ENCODE measurements at places on chromosomes 4 and X.

GRCh38 chrX:129631849-129632248, 22.9 kb downstream of the APLN start:
- DNase-seq = no peak
- no peaks in the 10 kb centered on the region for H3K27me3 ChIP-seq
- no peaks in the 10 kb centered on the region for H3K4me1 ChIP-seq
- no peak overlapping the region for H3K4me3 ChIP-seq
- no peak overlapping the region for H3K27ac ChIP-seq

GRCh38 chr4:77861495-77861894, 1.1 kb upstream of the MRPL1 start:
- peak; percentile 46 for DNase-seq
- H3K4me1 ChIP-seq = peaks cover 89% of the 10 kb centered on the region
- H3K4me3 ChIP-seq = peak overlapping the region; percentile 97
- H3K36me3 ChIP-seq = peaks cover 14% of the 10 kb centered on the region
- peak overlapping the region; percentile 100 for H3K27ac ChIP-seq

- no peak for DNase-seq
- no peaks in the 10 kb centered on the region for H3K36me3 ChIP-seq
- no peaks in the 10 kb centered on the region for H3K27me3 ChIP-seq
- H3K4me1 ChIP-seq = no peaks in the 10 kb centered on the region
These were observed 340.9 kb upstream of the CTSO start for GRCh38 chr4:156294577-156294976.

- peak overlapping the region; percentile 62 for H3K4me3 ChIP-seq
- no peak overlapping the region for H3K27ac ChIP-seq
- peaks cover 3% of the 10 kb centered on the region for H3K36me3 ChIP-seq
- DNase-seq = peak; percentile 28
These were observed 674 bp downstream of the SH3D19 start for GRCh38 chr4:151324752-151325110.

- DNase-seq = no peak
- no peaks in the 10 kb centered on the region for H3K27me3 ChIP-seq
- peak overlapping the region; percentile 87 for H3K27ac ChIP-seq
- peaks cover 40% of the 10 kb centered on the region for H3K4me1 ChIP-seq
These were observed 427 bp downstream of the LAMTOR3 start for GRCh38 chr4:99893839-99894160.

- H3K27me3 ChIP-seq = no peaks in the 10 kb centered on the region
- H3K36me3 ChIP-seq = no peaks in the 10 kb centered on the region
- DNase-seq = no peak
- H3K27ac ChIP-seq = no peak overlapping the region
- no peaks in the 10 kb centered on the region for H3K4me1 ChIP-seq
- H3K4me3 ChIP-seq = no peak overlapping the region
These were observed 482.0 kb upstream of the TENM3 start for GRCh38 chr4:181761156-181761555.

DNA sequence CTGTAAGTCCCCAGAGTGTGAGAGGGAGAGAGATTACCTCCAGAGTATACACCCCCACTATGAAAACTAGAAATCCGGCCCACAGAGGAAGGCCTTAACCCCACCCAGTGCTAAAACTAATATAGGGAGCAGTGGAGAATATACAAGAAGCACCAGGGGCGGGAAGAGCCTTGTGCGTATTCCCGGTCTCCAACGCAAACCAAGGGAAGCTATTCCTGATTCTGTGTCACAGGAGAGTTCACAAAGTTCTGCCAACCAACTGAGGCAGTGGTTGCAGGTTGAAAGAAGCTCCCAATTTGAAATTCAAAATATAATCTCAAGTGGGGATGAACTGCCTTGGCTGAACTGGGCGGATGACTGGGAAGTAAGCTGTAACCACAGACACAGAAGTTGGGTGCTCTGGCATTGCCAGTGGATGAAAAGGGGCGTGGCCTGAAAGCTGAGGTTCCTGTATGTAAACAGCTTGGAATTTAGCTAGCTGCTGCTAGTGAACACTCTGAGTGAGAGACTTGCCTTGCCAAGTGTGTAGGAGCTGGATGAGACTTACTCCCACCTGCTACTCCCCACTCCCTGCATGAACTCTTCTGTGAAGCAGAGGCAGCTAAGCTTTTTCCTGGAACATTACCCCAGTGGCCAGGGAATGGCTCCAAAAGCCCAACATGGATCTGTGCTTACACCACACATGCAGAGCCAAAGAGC, 32.7 kb downstream of the ELF2 start:
- H3K4me3 ChIP-seq = no peak overlapping the region
- no peaks in the 10 kb centered on the region for H3K27me3 ChIP-seq

DNA sequence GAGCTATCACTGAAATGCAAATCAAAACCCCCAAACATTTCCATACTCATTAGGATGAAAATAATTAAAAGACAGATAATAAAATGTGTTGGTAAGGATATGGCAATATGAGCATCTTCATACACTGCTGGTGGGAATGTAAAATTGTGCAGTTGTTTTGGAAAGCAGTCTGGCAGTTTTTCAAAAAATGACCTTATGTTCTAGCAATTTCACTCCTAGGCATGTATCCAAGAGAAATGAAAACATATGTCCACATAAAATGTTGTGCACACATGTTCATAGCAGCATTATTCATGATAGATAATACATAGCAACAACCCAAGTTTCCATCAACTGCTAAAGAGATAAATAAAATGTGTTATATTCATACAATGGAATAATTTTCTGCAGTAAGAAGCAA, 14.8 kb upstream of the GPRASP2 start:
- no peak overlapping the region for H3K27ac ChIP-seq
- no peaks in the 10 kb centered on the region for H3K4me1 ChIP-seq
- H3K4me3 ChIP-seq = no peak overlapping the region
- H3K36me3 ChIP-seq = no peaks in the 10 kb centered on the region

- H3K4me1 ChIP-seq = no peaks in the 10 kb centered on the region
- DNase-seq = no peak
- H3K36me3 ChIP-seq = no peaks in the 10 kb centered on the region
- H3K4me3 ChIP-seq = no peak overlapping the region
- no peak overlapping the region for H3K27ac ChIP-seq
- H3K27me3 ChIP-seq = no peaks in the 10 kb centered on the region
These were observed 1.1 kb upstream of the GPM6A start for GRCh38 chr4:175813204-175813603.

GRCh38 chr4:114487101-114487500, 111.5 kb upstream of the UGT8 start:
- H3K36me3 ChIP-seq = no peaks in the 10 kb centered on the region
- H3K27ac ChIP-seq = no peak overlapping the region
- no peaks in the 10 kb centered on the region for H3K27me3 ChIP-seq
- H3K4me3 ChIP-seq = no peak overlapping the region
- no peaks in the 10 kb centered on the region for H3K4me1 ChIP-seq

DNA sequence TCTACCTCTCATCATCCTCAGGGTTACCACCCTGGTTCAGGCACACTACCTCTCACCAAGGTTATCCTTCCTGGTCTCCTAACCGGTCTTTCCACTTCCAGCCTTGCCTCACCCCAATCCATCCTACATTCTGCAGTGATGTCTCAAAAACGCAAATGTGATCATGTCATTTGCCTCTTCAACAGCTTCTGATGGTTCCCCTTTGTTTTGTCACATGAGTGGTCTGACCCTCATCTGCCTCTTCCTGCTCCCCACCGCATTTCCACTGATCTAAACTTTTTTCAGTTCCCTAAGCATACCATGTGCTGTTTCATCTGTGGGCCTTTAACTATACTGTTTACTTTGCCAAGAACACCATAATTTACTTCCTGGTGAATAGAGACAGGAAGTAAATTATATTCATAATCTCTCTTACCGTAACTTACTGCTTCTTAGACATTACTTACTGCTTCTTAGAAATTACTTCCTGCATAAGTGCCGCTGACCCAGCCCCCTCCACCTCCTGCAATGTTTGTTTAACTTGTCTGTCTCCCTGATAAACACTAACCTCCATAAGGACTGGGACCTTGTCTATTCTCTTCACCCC, 27.1 kb upstream of the NSUN7 start:
- peaks cover 13% of the 10 kb centered on the region for H3K27me3 ChIP-seq
- H3K36me3 ChIP-seq = no peaks in the 10 kb centered on the region
- DNase-seq = peak; percentile 35
- no peak overlapping the region for H3K27ac ChIP-seq
- peaks cover 15% of the 10 kb centered on the region for H3K4me1 ChIP-seq
- no peak overlapping the region for H3K4me3 ChIP-seq

DNA sequence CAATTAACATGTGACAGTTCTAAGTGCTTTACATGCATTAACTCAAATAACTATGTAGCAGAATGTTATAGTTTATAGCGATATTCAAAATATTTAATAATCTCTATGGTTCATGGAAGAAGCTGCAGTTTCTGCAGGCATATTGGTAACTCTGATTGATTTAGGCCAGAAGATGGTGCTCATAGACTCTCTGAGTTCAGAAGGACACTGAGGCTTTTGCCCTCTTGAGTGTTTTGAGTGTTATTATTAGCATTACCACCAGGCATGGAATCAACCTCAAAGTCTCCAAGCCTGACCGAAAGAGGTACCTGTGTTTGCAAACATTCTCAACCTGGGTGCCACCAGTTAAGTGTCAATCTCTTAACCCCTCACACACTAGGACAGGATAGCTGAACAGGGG, 792.3 kb upstream of the PCDH7 start:
- no peaks in the 10 kb centered on the region for H3K4me1 ChIP-seq
- DNase-seq = no peak
- no peaks in the 10 kb centered on the region for H3K27me3 ChIP-seq

- peaks cover 7% of the 10 kb centered on the region for H3K4me1 ChIP-seq
- H3K27me3 ChIP-seq = peaks cover 15% of the 10 kb centered on the region
- no peak overlapping the region for H3K27ac ChIP-seq
- H3K4me3 ChIP-seq = no peak overlapping the region
These were observed 5.4 kb upstream of the CYTL1 start for GRCh38 chr4:5024673-5025072.

DNA sequence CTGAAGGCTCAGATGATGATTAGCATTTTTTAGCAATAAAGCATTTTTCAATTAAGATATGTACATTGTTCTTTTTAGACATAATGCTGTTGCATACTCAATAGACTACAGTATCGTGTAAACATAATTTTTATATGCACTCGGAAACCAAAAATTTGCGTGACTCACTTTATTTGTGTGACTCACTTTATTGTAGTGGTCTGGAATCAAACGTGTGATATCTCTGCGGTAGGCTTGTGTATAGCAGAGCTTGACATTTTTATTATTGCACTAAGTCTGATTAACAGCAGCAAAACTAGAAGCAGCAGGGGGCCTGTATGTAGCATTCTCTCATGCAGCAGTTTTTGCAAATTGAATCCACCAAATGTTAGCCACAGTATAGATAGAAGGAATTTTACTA, 119.1 kb upstream of the PRDX4 start:
- H3K27ac ChIP-seq = no peak overlapping the region
- H3K4me1 ChIP-seq = no peaks in the 10 kb centered on the region
- H3K36me3 ChIP-seq = no peaks in the 10 kb centered on the region
- H3K4me3 ChIP-seq = no peak overlapping the region

DNA sequence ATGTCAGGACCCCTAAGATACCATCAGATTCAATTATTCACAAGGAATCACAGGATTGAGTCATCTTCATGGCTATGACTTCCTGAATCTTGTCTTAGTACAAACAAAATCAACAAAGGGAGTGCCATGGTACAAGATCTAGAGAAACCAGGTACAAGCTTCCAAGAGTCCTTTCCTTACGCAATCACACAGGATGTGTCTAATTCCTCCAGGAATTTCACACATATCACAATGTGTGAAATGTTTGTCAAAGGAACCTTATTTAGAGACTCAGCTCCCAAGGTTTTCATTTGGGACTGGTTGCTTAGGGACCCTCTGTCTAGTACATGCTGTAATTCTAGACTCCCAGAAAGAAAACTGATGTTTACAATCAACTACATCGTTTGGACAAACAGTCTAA, 83.0 kb downstream of the MAB21L2 start:
- no peaks in the 10 kb centered on the region for H3K27me3 ChIP-seq
- no peak overlapping the region for H3K27ac ChIP-seq
- no peaks in the 10 kb centered on the region for H3K36me3 ChIP-seq

GRCh38 chr4:123974386-123975149, 578.0 kb downstream of the SPRY1 start:
- H3K27ac ChIP-seq = no peak overlapping the region
- no peaks in the 10 kb centered on the region for H3K27me3 ChIP-seq
- no peak overlapping the region for H3K4me3 ChIP-seq
- no peaks in the 10 kb centered on the region for H3K36me3 ChIP-seq

GRCh38 chrX:129808829-129809796, 29.4 kb downstream of the SASH3 start:
- DNase-seq = no peak
- peaks cover 7% of the 10 kb centered on the region for H3K27me3 ChIP-seq
- H3K36me3 ChIP-seq = no peaks in the 10 kb centered on the region

- H3K27ac ChIP-seq = no peak overlapping the region
- no peaks in the 10 kb centered on the region for H3K36me3 ChIP-seq
- DNase-seq = no peak
These were observed 141.6 kb downstream of the KCNIP4 start for GRCh38 chr4:21806991-21807390.

DNA sequence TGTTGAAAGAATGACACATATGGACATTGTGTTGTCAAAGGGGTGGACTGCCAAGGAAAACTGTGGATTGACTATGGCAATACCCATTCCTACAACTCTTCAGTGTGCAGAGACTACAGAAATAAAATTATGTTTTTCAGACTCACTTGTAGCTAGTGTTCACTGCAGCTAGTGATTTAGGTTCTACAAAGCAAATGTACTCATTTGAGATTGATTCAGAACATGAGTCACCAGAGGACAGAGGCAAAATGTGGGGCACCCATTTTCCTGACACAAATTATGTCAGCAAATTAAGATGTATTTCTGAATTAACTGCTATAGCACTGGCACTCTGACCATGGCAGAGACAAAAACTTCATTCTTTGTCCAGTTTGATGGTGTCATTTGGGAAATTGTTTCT, 40.7 kb downstream of the SPCS3 start:
- no peaks in the 10 kb centered on the region for H3K36me3 ChIP-seq
- H3K27me3 ChIP-seq = no peaks in the 10 kb centered on the region
- no peak for DNase-seq
- no peak overlapping the region for H3K4me3 ChIP-seq
- H3K27ac ChIP-seq = no peak overlapping the region
- H3K4me1 ChIP-seq = no peaks in the 10 kb centered on the region

GRCh38 chrX:49282647-49283011, 13.0 kb downstream of the PPP1R3F start:
- peaks cover 42% of the 10 kb centered on the region for H3K4me1 ChIP-seq
- peaks cover 8% of the 10 kb centered on the region for H3K27me3 ChIP-seq
- no peak for DNase-seq
- H3K36me3 ChIP-seq = no peaks in the 10 kb centered on the region
- H3K27ac ChIP-seq = peak overlapping the region; percentile 90

GRCh38 chr4:144288011-144288903, 147.7 kb upstream of the GYPA start:
- H3K4me3 ChIP-seq = no peak overlapping the region
- DNase-seq = no peak
- H3K4me1 ChIP-seq = no peaks in the 10 kb centered on the region

Measured in activated T-cell treated with anti-CD3 and anti-CD28 coated beads, Interleukin-2, amount 50 U/mL, for 72 hours (primary cell).